Coronary artery (tissue), 2 donors: ENCODE measurements at places on chromosomes 1 and 21.
A peak's percentile ranks its signal among the peaks of the same experiment; 100 is the strongest.

GRCh38 chr1:227788271-227789083 is 27.0 kb upstream of the PRSS38 start:
- DNase-seq, result peak; percentile 88

DNA sequence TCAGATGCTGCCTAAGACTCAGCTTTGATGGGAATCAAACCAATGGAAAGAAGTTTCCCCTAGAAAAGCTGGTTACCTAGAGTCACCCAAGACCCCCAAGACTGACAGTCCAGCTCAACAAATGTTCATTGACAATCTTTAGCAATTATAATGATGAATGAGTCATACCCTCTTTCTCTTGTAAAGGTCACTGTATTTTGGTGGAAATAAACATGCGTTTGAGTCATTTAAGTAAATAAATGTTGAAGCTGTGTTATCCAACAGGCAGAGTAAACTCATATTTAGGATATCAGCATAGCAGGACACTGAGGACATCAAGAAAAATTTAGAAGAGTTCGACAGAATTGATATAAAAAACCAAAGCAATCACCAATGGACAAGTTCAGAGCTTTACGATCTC is 295.9 kb downstream of the RGS7 start:
- DNase-seq, result no peak

DNA sequence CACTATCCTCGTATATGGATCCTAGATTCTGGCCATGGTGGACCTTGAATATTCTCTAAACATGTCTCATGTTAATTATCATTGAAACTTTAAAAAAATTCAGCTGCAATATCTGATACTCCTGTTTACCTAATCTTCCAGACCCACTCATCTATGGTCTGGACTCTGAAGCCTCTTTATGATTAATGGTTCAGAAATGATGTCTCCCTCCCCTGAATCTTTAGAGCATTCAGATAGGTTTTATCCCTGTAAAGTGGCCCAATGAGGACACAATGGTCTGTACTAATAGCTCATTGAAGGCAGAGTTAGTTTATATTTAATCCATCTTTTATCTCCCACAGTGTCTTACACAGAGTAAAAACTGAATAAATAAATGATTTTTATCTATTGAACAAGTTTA is 53.0 kb upstream of the DUSP10 start:
- DNase-seq, result no peak

GRCh38 chr1:53176452-53177208 is 20.0 kb upstream of the CPT2 start:
- DNase-seq, result no peak

DNA sequence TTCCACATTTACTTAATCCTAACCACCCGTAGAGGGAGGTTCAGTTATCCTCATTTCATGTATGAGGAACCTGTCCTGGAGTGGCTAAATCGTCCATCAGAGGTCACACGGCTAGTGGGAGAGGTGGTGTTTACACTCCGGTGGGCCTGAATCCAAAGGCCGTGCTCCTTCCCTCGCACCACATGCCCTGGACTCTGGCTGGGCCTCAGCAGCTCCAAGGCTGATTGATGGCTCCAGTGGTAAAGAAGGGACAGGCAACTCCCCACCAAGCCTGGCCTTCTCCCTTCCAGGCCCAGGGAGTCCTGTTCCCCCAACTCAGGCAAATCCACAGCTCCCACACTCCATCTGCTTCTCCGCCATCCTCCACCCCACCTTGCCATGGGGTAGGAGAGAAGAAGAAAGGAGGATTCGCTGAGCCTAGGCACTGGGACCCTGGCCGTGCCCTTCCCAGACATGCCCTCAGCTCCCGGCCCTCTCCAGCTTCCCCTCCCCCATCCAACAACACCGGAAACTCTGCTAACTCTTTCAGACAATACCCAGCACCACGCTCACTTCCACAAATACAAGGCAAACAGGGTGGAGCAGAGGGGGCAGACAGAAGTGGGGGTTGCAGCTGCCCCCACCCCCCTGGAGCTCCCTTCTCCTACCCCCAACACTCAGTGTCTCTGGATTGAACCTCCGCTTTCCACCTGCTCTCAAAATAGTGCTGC is 10.9 kb downstream of the ARHGEF2 start:
- DNase-seq, result no peak

- DNase-seq, result no peak
Measured at GRCh38 chr1:54845772-54846171, 41.2 kb downstream of the DHCR24 start.

DNA sequence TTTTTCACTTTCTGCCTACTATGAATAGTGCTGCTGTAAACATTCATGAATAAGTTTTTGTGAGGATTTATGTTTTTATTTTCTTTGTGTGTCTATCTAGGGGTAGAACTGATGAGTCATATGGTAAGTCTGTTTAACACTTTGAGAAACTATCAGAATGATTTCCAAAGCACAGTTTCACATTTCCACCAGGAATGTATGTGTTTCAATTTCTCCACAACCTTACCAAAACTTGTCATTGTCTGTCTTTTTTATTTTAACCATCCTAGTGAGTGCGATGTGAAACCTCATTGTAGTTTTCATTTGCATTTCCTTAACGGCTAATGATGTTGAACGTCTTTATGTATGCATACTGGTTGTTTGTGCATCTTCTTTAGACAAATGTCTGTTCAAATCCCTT is 23.5 kb downstream of the RNASEL start:
- DNase-seq, result no peak
